ENCODE measurements at places on chromosomes 1 and 21.

DNA sequence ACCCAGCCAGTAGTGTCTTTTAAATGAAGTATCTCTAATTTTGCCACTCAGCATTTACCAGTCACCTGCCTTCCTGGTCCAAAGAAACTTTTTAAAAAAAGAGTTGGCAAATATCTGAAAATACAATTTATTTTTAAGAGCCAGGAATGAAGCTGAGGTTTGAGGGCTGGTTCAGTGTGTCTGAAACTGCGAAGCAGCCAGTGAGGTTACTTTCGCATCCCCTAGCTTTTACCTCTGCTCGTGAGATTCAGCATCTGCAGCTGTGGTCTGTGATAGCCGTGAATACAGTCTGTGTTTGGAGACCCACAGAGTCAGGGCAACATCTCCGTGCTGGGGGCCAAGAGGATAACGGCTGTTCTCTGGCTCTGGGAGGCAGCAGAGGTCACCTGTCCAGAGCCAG lies 21.3 kb upstream of the KCNAB2 start:
- no peak for DNase-seq

GRCh38 chr1:219312967-219313366 lies 139.3 kb downstream of the LYPLAL1 start:
- no peak for DNase-seq

DNA sequence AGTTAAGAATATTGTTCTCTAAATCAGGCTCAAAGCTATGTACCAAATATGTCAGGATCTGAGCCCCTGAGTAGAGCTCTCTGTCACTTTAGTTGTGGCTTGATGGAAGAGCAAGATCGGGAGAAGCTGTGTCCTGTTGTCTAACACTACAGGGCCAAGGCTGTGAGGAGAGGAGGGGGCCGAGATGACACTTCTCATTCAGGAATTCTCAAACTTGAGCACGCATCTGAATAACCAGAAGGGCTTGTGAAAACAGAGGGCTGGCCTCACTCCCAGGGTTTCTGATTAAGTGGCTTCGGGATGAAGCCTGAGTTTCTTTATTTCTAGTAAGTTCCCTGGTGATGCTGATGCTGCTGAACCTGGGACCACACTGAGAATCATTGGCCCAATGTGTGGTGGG lies 209.2 kb upstream of the DAB1 start:
- no peak for DNase-seq

- DNase-seq = no peak
Measured at GRCh38 chr1:83901547-83902155, 97.3 kb downstream of the TTLL7 start.
